CD4-positive, alpha-beta T cell treated with Interleukin-12 subunit alpha and Interleukin-12 subunit beta, for 1 hour (primary cell): ENCODE measurements at places on chromosomes 5 and 9.

- DNase-seq, result no peak
Observed at GRCh38 chr9:1964093-1964492, 51.1 kb upstream of the SMARCA2 start.

DNA sequence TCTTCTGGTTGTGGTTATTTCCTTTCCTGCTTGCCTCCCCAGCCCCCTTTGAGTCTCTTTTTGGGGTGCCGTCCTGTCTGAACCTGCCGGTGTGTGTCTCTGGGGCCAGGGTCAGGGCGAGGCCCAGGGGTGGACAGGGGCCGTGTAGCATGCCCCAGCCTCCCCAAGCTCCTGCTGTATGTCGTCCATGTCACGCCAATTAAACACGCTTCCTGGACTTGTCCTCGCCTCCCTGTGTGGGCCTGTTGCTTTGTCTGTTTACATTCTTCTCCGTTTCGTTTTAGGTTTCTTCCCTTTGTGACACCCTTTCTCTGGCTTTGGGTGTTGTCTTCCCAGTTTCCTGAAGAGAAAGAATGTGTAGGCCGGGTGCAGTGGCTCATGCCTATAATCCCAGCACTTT, 28.5 kb upstream of the HMCN2 start:
- DNase-seq, result no peak

GRCh38 chr5:76720988-76721569, 5.2 kb downstream of the F2R start:
- no peak for DNase-seq

- no peak for DNase-seq
Observed at GRCh38 chr5:33536802-33537201, 96.0 kb downstream of the TARS1 start.

- DNase-seq, result no peak
Observed at GRCh38 chr5:131239686-131240085, 24.2 kb upstream of the CDC42SE2 start.
